Activated T-cell treated with anti-CD3 and anti-CD28 coated beads, Interleukin-2, amount 50 U/mL, for 72 hours (primary cell): ENCODE measurements at places on chromosomes 3 and 15.

GRCh38 chr3:146390957-146391356 is 78.4 kb downstream of the PLSCR2 start:
- DNase-seq, result no peak

DNA sequence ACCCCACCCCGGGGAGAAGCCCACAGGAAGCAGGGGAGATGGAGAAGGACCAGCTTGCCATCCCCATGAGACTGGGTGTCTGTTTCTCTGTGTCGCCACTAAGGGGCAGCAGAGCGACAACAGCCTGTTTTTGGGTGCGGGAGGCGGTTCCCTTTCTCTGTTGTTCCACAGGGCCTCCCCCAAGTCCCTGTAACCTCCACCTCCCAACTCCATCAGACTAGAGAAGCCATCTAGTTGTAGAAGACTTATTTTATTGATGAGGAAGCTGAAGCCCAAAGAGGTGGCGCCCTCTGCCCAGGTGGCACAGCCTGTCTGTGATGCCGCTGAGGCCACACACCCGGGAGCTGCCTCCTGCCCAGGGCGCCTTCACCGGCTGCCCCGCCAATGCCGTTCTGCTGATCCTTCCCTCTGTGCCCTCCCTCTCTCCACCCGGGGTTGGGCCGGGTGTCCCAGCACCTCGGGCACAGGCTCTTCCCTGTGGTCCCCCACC is 3.9 kb upstream of the CCDC9B start:
- DNase-seq, result peak; percentile 65

DNA sequence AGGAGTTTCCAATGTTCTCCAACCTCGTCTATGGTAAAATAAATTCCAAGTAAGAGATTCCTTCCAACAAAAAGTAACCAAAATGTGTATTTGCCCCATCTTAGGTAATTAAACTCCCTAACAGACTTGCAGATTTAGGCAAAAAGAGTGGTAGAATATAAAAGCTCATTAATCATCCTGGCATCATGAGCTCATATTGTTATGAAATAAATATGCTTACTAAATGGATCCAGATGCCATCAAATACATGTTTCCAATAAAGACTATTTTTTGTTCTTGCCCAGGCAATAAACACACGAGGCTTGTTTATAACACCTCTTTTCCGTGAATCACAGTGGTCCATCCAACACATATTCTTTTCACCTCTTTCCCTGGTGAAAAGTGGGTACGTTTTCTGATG is 189.4 kb downstream of the THSD4 start:
- no peak for DNase-seq

GRCh38 chr3:52525680-52526561 is 7.7 kb downstream of the NT5DC2 start:
- no peak for DNase-seq

- no peak for DNase-seq
Measured at GRCh38 chr3:149592758-149593240, 65.0 kb downstream of the WWTR1 start.

- DNase-seq, result no peak
Measured at GRCh38 chr3:78894787-78895186, 873.0 kb downstream of the ROBO1 start.
